Activated effector memory CD4-positive, alpha-beta T cell treated with anti-CD3 and anti-CD28 coated beads, Interleukin-2, amount 50 U/mL, for 16 hours (primary cell): ENCODE measurements at places on chromosomes 3 and 15.

DNA sequence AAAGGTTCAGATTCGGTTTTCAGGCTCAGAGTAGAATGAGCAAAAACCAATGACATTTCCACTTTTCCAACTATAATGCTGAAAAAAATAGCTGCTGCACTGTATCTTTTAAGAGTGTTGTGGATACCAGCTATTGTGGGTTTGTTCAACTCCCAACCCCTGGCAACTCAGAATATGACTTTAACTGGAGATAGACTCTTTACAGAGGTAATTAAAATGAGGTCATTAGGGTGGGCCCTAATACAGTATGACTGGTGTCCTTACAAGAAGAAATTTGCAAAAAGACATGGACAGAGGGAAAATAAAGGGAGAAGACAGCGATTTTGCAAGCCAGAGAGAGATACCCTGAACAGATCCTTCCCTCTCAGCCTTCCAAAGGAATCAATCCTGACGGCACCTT is 39.5 kb downstream of the ANKRD28 start:
- DNase-seq, result no peak

- peak; percentile 75 for DNase-seq
These were observed 1.0 kb downstream of the PDE12 start for GRCh38 chr3:57557085-57557537.

GRCh38 chr3:111761309-111761795 is 97.7 kb upstream of the PHLDB2 start:
- no peak for DNase-seq

DNA sequence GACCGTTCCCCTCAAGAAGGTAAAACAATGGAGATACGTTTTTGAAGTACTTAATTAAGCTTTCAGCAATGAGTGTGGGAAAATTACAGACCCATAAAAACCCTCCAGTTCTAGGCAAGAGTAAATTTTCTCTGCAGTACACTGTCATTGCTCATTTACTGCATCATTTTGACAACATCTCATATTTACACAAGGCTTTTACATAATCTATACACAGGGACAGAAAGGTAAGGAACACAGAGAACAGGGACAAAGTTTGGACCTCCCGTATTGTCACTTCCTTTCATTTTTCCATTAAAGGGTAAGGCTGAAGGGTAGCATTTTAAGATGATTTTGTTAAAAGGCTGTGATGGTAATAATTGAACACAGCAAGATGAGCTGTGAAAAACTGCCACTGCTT is 7.4 kb upstream of the HGD start:
- no peak for DNase-seq

- peak; percentile 87 for DNase-seq
These were observed at the start of gene RASSF1 for GRCh38 chr3:50340448-50341329. Gene RASSF1, minus strand, starts transcription at chr3:50340836. Its CDS starts 31 bp downstream, at chr3:50340805.

DNA sequence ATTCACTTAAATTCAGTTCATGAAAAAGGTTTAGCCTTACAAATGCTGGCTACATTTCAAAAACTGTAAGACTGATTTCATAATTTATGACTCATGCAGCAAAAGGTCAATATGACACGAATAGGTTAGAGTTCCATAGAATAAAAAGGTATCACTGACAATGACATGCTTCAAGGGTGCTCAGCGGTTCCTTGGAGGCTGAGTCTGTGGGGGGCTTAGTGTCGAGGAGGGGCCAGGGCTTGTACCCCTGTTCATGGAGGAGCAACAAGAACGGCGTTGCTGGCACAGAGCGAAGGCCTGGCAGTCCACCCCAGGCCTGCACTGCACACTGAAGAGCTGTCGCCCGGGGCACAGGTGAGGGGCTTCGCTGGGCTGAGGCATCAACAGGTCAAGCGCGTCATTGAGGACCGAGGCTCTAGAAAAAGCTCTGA is 174.2 kb downstream of the NR1D2 start:
- no peak for DNase-seq
